Activated CD4-positive, alpha-beta T cell treated with anti-CD3 and anti-CD28 coated beads, Interleukin-2, Interleukin-4, amounts not matched to agents 100 ng/mL and 50 ng/mL, durations not matched to agents 16 hours and 8 hours (primary cell): ENCODE measurements at places on chromosomes 16 and 17.
A peak's percentile ranks its signal among the peaks of the same experiment; 100 is the strongest.

DNA sequence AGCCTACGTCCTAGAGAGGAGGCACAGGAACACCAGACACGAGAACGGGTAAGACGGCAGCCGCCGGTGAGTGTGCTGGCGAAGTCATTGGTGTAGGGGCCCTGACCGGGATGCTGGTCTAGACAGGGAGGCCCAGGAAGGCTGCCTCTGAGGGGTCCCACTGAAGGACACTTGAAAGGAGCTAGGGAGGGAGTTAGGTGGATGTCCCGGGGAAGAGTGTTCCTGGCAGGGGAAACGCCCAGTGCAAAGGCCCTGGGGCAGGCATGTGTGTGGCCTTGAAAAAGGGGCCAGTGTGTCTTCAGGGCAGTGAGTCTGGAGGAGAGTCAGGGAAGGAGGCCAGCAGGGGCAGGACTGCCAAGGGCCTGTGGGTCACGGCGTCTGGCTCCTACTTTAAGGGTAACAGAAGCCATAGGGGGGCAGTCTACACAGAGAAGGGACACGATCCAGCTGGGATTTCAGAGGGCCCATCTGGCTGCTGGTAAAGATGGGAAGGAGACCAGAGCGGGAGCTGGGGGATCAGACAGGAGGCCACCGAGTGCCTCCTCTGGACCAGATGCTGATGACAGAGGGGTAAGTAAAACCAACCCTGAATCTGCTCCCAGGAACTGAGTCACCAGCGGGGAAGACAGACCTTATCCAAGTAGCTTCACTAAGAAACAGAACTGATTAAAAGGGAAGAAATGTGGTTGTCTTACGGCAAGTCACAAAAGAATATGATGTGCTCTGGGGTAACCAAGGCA lies 115.9 kb downstream of the LITAF start:
- DNase-seq = no peak

- peak; percentile 39 for DNase-seq
These were observed 3.5 kb upstream of the RRAD start for GRCh38 chr16:66928702-66929388.

GRCh38 chr17:63754046-63754445 lies 12.4 kb upstream of the STRADA start:
- no peak for DNase-seq

GRCh38 chr17:66417300-66417719 lies 114.9 kb downstream of the PRKCA start:
- no peak for DNase-seq

- DNase-seq = no peak
These were observed 12.4 kb upstream of the CACNG4 start for GRCh38 chr17:66952031-66952524.

DNA sequence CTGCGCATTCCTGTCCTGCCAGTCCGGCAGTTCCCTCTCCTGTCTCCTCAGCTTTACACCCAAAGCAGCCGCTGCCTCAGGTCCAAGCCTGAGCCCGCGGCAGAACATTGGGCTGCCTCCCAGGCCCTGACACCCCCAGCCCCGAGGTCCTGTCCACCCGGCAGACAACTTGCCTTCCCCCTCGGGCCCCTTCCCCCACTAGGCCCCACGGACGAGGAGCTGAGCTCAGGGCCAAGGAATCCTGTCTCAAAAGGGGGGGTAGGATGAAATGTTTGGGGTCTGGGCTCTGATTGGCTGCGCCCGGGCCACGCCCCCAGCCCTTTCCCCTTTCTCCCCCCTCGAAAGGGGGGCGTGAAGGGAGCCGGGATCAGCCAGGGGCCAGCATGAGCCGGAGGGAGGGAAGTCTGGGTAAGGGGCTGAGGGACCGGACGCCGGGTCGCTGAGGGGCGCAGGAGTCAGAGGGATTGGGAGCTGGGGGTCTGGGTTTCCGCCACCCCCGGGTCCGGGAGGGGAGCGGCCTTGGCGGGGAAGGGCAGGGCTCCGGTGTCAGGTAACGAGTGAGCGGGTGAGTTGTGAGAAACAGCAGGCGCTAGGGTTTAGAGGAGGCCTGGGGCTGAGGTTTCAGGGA lies at the start of gene CTF1:
TSS of gene CTF1 (plus strand) at position 354 of the 628 bp plus-strand sequence. CDS start at position 384, 30 bp downstream.
- DNase-seq = no peak

GRCh38 chr17:83143817-83144231 lies 64.4 kb downstream of the METRNL start:
- DNase-seq = no peak

DNA sequence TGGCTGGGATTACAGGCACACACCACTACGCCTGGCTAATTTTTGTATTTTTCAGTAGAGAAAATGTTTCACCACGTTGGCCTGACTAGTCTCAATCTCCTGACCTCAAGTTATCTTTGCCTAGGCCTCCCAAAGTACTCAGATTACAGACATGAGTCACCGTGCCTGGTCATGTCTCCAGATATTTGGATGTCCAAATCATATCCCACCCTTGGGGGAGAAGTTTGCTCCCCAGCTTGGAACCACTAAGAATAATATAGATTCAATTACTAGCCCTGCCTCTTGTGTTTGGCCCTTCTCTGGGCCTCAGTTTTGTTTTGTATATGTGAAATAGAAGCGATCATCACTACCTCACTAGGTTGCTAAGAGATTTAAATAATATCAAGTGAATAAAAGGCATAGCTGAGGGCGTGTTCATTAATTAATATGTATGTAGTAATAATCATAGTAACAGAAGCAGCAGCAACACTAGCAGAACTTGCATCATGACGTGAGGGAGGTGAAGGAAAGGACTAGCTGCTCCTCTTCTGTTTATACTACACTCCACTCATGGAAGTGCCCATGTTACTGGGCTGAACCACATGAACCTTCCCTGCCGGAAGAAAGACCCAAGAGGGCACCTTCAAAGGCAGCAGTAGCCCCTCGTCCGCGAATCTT lies 253.6 kb upstream of the XYLT1 start:
- no peak for DNase-seq

GRCh38 chr17:75313941-75314551 lies 24.8 kb upstream of the SLC25A19 start:
- peak; percentile 57 for DNase-seq

DNA sequence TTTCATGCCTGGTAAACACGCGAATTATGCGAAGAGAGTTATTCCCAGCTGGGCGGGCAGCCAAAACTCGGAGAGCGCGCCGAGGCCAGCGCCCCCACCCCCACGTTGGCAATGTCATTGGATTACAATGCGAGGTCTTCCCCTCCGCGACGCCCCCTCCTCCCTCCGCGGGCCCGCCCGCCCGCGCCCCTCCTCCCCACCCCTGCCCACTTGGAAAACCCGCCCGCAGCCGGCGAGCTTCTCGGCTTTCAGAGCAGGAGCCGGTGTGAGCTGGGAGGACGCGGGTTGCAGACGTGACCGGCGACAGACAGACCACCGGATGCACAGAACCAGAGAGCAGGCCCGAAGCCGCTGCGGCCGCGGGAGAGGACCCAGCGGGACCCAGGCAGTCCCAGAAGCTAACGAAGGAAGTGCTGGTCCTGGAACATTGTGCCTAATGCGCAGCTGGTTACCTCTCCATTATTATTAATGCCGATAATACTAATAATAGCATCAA lies 4.0 kb downstream of the NOG start:
- DNase-seq = no peak

DNA sequence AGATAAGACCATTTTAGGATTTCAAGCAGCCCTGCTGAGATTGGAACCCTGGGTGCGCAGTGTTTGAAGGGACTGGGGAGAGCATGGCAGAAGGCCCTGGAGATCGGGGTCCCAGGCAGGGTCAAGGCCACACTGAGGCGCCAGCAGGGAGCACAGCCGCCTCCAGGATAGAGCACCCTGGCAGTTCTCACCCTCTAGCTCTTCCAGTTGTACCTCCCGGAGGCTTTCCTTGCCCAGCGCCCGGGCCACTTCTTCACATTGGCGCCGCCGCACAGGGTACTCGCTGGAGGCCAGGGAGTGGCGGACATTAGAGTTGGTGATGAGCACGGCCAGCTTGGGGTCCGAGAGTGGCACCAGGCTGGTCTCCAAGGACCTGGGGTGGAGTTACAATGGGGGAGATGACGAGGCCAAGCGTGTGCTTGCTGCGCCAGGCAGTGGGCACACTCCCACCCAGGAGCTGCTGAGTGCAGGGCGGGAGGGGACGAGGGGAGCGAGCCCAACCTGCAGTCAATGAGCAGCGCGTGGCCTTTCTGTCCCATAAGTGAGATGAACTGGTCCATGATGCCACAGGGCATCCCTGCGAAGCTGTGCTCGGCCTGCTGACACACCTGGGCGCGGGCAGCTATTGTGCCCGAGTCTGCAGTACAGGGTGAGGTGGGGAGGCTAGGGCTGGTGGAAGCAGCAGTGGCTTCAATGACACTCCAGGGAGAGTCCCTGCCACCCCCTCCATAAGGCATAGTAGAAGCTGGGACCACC lies 2.3 kb downstream of the GALK1 start:
- no peak for DNase-seq

DNA sequence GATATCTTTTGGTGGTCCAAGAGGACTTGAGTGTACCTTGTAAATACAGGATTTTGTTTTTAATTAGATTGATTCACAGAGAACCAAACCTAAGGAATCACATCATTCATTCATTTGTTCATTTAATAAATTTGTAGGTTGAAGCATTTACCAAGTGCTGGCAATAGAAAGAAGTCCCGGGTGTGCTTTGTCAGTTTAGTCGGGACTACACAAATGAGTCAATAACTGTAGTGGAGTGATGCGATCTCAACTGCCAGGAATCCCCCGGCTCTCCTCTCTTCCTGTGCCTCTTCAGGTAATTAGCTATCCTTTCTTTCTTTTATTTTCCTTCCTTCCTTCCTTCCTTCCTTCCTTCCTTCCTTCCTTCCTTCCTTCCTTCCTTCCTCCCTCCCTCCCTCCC lies 1.4 kb upstream of the WWOX start:
- peak; percentile 82 for DNase-seq

GRCh38 chr16:87407511-87408112 lies 15.5 kb downstream of the MAP1LC3B start:
- DNase-seq = no peak

DNA sequence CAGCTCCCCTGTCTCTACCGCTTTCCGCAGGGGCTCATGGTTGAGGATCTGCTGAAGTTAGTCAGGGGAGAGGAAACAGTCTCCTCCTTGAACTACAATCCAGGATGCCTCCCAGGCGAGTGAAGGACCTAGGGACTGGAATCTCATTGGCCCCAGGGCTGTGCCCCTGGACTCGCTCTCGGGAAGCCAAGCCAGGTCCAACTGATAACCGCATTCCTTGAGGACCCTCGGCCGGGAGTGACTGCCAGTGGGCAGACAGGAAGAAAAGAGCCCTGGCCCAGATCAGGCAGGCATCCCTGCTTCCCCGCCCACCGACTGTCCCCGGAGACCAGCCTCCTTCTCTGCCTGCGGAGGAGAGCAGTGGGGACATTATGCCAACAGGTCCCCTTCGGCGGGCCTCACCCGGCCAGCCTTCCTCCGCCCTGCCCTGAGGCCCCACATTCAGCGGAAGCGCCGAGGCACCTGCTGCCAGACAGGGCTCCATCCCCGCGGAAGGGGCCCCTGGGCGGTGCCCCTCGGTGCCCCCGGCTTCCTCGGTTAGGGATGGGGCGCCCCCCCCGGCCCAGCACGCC lies 776 bp downstream of the LRRC75A start:
- no peak for DNase-seq
